Hematopoietic multipotent progenitor cell treated with erythropoietin and hydrocortisone succinate and interleukin-3 and kit ligand, for 6 days (in vitro differentiated cells): ENCODE measurements at places on chromosomes 6 and 20.
A peak's percentile ranks its signal among the peaks of the same experiment; 100 is the strongest.

- DNase-seq: no peak
Observed at GRCh38 chr6:163289447-163289846, 125.1 kb upstream of the QKI start.

GRCh38 chr20:37693242-37693634, 592 bp upstream of the CTNNBL1 start:
- DNase-seq: no peak

DNA sequence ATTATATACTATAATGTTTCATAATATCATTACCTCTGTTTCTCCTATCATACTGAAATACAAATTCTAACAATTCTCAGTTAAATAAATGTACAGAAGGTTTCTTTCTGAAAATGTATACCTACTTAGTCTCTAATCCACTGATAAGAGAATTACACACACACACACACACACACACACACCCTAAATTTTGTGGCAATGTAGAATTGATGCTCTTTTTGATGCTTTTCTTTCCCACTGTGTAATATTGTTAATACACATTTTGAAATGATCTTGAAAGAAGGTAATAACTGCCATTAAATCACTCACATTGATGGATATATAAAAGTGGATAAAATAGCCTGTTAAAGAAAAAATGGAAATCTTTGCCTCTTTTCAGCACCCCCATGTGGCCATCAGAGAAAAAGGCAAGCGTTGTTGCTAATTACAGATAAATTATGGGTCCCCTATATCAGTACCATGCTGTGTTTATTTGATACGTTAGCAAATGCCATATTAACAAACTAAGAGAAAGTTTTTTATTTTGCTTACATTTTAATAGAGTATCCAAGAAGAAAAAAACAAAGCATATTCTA, 76.6 kb upstream of the VGLL2 start:
- DNase-seq: peak; percentile 19

DNA sequence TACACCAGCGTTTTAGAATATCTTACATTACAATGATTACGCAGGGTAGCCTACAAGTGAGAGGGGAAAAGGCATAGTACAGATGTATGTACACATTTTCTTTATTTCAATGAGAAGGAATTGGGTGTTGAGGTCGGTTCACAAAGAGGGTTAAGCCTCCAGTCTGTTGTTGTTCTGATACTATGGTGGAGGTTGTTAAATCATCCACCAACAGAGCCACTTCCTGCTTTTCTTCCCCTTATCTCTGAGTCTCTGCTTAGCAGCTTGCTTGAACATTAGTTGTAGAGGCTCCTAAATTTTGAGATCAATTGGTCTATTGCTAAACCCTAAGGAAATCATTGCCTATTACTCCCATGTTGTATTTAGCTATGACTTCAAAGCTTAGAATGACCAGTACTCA, 7.3 kb downstream of the RGS17 start:
- DNase-seq: peak; percentile 59

GRCh38 chr6:82832811-82833210, 232.8 kb downstream of the UBE3D start:
- no peak for DNase-seq

DNA sequence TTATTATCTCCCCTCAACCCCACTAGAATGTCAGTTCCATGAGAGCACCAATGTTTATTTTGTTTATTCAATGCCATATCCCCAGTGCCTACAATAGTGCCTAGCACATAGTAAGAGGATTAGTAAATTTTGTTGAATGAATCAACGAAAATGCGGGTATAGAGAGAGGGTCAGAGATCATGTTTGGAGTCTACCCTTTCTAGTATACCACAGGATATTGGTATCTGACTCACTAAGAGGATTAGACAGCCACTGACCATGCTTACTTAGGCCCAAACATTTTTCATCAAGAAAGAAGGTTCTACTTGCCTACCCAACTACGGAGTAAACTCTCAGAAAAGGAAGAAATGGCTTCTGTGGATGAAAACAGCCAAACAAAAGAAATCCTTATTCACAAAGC, 356.8 kb downstream of the BTBD9 start:
- DNase-seq: no peak

DNA sequence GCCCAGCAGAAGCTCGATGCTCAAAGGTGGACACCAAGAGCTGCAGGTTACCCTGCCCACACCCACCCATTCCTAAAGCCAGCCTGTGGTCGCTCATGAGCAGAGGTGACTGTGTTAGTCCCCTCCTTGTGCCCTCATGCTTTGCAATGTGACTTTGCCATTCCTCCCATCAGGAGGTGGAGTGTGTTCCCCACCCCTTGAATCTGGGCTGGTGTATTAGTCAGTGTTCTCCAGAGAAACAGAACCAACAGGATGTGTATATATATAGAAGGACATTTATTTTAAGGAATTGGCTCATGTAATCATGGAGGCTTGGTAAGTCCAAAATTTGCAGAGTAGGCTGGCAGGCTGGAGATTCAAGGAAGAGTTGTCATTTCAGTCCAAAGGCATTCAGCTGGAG, 54.4 kb upstream of the RNF24 start:
- no peak for DNase-seq

DNA sequence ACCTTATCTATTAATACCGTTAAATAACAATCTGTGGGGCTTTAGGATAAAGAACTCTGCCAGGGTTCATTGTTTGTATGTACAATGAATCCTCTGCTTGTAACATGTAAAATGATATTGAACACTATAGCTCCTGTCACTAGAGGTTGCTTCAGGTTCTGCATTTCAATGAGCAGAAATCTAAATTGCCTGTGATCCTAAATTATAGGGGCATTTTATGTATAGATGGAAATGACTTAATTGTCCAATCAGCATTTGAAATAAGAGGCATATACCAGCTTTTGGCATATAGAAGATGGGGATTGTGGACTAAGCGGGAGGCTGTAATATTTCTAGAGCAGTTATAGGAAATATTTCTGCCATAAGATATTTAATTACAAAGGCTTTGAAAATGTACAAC, 2.0 kb downstream of the NCOA3 start:
- DNase-seq: peak; percentile 35

GRCh38 chr6:57019434-57019833, 27.1 kb upstream of the KIAA1586 start:
- DNase-seq: peak; percentile 29

DNA sequence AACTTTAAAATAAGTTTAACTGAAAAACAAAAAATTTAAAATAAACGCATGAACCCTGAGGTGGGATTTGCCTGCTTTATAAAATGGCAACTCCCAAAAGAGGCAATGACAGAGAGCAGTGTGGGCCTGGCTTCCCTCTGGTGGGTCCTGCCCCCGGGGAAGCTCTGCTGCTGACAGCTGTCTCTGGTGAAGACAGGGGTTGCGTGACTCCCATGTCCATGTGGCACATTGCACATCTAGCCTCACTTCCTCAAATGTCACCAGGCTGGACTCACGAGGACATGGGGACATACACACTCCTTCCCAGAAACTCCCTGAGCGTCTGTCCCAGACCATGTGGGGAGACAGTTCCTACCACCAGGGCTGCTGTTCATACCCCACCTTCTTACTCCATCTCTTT, 66.2 kb downstream of the ABHD12 start:
- peak; percentile 27 for DNase-seq

DNA sequence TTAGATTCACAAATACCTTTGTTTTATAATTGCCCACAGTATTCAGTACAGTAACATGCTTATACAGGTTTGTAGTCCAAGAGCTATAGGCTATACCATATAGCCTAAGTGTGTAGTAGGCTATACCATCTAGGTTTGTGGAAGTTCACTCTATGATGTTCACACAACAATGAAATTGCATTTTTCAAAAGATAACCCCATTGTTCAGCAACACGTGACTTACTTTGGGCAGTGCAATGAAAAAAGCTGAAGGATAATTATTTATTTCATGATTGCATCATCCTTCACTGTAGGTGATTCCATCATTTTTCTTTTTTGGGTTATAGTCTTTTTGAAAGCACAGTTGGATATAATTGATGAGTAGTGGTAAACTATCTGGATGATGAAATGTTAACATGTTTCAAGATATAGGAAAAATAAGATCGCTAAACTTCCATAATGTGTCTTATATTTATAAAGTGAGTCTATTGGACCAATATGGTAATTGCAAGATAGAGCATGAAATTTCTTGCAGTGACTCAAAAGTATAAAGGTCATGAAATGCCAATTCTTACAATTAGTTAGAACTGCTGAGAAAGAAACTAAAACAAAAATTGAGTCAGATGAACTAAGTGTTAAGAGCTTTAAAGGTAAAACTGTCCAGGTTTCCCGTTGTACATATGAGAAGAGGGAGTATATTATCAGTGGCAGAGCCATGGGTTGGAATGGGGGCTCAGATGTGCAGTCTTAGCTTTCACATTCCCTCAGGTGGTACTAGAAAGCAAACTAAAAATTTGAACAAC, 164.4 kb downstream of the ZFAND3 start:
- DNase-seq: no peak

DNA sequence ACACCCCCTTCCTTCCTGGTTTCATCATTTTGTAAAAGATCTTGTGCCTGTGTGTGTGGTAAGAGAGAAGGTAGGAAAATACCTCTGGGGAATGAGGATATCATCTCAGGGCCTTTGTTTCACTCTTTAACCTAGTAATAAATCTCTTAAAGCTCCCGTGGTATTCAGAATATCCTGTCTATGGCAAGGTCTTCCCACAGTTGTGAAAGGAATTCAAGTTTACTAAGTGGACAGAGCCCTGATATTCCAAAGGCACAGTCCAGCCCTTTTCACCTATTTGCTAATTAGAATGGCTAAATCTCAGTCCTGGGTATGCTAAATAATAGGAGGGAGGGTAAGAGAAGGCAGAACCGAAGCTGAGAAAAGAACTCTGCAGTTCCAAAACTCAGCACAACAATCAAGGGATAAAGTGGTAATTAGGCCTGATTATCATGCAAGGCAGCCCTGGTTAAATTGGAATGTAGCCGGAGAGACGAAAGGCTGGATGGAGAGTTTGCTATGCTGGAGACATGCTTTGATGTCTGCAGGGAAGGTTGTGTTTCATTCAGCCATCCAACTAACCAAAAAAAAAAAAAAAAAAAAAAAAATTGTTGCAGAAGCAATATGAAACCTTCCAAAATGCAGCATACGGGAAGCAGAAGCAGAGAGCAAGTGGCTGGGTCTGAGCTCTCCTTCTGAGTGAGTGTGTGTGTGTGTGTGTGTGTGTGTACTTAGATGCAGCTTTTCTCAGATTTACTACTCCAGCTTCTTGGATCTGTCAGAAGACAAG, 28.5 kb upstream of the PIM1 start:
- DNase-seq: no peak

- DNase-seq: no peak
Observed at GRCh38 chr6:114064862-114065261, 93.9 kb upstream of the HDAC2 start.

- DNase-seq: no peak
Observed at GRCh38 chr20:38214256-38215193, 46.0 kb downstream of the KIAA1755 start.

- no peak for DNase-seq
Observed at GRCh38 chr20:38146628-38147027, 18.4 kb downstream of the TGM2 start.

- DNase-seq: no peak
Observed at GRCh38 chr20:24630486-24631172, 161.2 kb downstream of the SYNDIG1 start.

GRCh38 chr6:148947621-148948444, 201.0 kb downstream of the UST start:
- peak; percentile 82 for DNase-seq

GRCh38 chr6:70956451-70957283, at the start of gene B3GAT2:
Gene B3GAT2, minus strand, starts transcription at chr6:70957060. Its CDS starts 631 bp downstream, at chr6:70956429.
- DNase-seq: peak; percentile 4
